ENCODE measurements at places on chromosomes 4 and X.

DNA sequence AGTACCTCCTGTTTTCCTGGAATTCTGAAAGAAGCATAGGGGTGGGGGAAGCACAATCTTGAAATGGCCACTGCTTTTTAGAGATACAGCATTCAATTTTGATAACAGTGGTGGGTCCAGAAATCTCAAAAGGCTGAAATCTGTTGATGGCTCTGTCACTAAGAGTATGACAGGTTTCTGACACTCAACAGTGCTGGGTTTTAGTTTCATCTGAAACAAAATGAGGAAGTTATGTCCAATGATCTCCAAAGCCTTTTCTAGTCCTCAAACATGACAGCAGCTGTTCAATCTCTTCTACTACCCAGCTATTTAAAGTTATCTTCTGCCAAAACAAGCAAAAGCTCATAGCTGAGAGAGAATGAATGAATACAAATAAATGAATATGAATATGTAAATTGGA is 110.5 kb downstream of the IL1RAPL1 start:
- no peak for DNase-seq

- peak; percentile 8 for DNase-seq
Observed at GRCh38 chr4:115515772-115516171, 402.4 kb upstream of the NDST4 start.

- no peak for DNase-seq
Observed at GRCh38 chrX:72498782-72499181, 73.9 kb downstream of the HDAC8 start.

DNA sequence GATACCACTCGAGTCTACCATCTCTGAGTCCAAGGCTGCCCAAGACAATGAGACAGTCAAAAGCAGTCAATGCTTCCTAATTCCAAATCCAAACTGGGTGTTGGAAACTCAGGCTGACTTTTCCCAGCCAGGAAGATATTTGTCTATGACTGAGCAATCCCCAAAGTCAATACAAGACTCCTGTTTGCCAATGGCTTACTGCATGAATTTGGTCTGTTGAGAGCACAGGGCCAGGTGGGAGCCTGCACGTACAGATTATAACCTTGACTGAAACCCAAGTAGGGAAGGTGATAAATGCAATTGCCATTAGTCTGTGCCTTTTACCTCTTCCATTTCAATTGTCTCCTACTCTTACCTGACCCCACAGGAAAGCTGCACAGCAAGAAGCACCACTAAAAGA is 72.6 kb upstream of the PPARGC1A start:
- DNase-seq: peak; percentile 58

GRCh38 chr4:119227690-119228089 is 15.2 kb downstream of the USP53 start:
- DNase-seq: no peak

DNA sequence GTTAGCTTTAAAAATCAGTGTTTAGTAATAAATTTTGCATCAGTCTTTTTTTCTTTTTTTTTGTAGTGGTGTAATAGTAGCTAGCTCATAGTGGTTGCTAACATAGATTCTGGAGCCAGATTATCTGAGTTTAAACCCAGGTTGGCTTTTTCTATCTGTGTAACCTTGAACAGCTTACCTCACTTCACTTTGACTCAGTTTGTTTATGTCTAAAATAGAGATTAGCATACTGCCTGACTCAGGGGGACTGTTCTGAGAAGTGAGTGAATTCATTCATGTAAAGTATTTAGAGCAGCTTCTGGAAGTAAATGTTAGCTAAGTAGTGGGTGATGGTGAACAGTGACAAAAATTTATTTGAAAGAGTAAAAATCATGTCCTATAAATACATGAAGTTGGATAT is 32.9 kb downstream of the CPEB2 start:
- DNase-seq: no peak

DNA sequence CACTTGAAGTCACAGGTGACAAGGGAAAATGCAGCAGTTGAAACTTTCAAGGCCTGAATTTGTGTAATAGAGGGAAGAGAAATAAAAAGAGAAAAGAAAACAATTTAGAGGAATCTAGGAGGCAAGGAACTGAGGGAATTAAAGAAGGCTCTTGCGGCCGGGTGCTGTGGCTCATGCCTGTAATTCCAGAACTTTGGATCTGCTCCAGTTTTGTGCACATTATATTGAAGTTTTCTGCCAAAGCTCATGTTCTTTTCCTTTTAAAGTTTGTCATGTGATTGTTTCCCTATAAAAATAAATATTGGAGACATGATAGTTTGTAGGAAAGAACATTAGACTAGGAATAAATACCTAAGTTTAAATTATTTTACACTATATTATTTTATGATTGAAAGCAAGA is 433.9 kb upstream of the CPEB2 start:
- DNase-seq: no peak

- DNase-seq: no peak
Observed at GRCh38 chrX:115988825-115989224, 181.7 kb upstream of the AGTR2 start.

DNA sequence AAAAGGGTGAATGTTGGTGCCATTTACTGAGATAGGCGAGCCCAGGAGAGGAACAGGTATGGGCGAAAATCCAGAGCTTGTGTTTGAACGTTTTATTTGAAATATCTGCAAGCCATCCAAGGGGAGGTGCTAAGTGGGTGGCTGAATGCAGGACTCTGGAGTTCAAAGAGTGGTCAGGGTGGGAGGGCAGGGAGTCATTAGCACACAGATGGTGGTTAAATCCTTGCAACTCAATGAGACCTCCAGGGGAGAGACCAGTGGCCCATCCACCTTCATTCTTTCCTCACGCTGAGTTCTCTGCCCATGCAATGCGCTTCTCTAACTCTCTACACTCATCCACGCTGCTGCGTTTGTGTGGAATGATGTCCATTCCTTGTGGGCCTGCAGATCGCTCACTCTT is 101.1 kb downstream of the VCX3B start:
- no peak for DNase-seq

DNA sequence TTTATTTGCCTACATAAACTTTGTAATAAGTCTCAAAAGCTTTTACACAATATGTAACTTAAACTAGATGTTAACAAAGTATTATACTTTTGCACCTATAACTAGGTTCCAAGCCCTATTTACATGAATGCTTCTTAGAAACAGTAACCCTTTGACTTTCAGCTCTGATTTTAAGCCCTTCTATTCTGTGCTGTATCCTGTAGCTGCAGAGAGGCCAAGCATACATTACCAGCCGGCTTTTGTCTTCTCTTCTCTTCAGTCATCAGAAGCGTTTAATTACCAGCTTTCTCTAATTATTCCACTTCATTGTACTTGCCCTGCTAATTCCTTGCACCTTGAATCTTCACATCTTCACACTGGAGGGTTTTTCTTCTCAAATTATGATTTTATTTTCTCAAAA is 403.1 kb downstream of the PDGFC start:
- DNase-seq: no peak

- no peak for DNase-seq
Observed at GRCh38 chrX:19862634-19863211, 24.7 kb downstream of the SH3KBP1 start.
